Non-pigmented ciliary epithelial cell (primary cell): ENCODE measurements at places on chromosomes 12 and 14.

DNA sequence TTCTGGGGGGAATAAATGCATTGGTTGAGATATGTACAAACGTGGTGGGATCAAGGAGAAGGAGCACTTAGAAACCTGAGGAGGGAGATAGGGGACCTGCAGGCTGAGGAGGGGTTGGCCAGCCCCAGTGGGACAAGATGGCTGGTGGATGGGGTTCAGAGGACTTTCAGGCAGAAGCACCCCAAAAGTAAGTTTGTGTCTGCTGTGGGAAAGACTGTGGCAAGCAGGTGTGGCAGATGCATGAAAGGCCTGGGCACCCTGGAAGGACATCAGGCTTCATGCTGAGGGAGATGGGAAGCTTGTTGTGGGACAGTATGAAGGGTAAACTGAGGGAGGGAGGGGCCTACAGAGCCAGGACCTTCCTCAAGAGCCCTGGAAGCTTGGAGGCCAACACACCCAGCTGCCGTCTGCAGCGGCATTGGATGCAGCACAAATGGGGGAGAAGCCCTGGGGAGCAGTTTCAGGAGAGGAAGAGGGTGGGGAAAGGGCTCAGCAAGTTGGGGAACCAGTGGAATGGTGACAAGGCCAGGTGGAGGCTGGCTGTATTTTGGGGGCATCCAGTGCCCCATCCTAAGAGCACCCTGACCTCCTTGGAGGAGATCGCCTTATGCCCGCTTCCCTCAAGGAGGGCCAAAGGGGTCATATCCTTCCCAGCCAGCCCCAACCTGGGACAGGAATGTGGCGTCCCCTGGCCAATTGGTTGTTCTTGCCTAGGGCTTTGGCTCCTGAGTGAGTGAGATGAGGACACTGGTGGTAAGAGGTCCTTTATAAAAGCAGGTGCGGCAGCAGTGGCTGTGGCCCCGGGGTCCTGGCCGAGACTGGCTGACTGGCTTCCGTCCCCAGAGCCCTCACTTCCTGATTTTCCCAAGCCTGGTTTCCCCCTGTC, 20.7 kb downstream of the NFKBIA start:
- DNase-seq = no peak

DNA sequence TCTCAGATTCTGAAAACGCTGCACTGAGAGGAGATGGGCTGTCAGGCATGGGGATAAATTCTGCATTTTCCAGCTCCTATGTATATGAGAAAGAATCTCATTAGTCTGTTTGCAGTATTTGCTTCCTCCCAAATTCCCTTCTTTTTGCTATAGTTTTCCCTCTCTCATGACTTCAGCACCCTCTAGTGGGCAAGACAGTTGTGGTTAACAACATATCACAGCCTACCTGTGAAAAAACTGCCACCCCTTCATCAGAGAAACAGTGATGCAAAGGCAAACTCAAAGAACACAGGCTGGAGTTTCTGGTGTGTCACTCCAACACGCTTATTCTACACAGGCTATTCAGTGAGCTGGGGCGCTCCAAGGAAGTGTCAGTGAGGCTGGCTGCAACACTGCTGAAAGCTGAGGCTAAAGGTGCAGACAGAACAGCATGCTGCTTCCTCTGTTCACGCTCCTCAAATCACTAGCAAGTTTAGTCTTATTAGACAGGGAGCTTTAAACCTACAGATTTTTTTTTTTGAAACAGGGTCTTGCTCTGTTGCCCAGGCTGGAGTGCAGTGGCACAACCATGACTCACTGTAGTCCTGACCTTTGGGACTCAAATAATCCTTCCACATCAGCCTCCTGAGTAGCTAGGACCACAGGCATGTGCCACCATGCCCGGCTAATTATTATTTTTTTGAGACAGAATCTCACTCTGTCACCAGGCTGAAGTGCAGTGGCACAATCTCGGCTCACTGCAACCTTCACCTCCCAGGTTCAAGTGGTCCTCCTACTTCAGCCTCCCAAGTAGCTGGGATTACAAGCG, 19.3 kb downstream of the ZC2HC1C start:
- DNase-seq = no peak

DNA sequence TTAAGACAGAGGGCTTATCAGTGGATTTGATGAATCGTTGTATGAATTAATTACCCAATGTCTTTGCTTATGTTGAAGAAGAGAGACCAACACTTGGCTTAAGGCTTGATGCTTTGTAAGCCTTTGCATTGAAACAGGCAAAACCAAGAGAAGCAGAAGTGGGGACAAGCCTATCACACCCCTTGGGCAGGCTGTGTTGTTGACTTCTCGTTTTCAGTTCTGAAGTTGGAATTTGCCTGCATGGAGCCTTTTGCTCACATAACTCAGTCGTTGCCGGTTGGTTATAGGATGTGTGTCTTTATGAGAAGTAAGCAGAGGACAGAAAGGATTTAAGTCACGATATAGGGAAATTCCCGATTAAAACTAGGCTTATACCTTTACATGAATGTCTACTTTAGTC, 94.7 kb downstream of the CCDC92 start:
- no peak for DNase-seq

- DNase-seq = no peak
Observed at GRCh38 chr12:2779281-2779680, 15.5 kb upstream of the FKBP4 start.

DNA sequence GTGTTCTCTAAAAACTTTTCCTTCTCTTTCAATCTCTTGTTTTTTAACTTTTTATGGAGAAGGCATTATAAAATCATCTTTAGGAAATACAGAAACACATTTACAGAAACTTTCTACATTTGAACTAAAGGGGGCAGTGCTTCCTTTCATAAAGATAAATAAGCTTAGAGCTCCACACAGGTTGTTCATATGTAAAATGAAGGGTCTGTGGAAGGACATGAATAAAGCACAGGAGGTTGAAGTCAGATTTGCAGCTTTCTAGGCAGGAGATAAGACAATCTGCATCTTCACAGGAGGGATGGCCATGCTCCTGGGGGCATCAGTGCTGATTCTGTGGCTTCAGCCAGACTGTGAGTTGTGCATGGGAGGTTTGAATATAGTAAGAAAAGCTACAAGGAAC, 426.0 kb downstream of the DAD1 start:
- no peak for DNase-seq

DNA sequence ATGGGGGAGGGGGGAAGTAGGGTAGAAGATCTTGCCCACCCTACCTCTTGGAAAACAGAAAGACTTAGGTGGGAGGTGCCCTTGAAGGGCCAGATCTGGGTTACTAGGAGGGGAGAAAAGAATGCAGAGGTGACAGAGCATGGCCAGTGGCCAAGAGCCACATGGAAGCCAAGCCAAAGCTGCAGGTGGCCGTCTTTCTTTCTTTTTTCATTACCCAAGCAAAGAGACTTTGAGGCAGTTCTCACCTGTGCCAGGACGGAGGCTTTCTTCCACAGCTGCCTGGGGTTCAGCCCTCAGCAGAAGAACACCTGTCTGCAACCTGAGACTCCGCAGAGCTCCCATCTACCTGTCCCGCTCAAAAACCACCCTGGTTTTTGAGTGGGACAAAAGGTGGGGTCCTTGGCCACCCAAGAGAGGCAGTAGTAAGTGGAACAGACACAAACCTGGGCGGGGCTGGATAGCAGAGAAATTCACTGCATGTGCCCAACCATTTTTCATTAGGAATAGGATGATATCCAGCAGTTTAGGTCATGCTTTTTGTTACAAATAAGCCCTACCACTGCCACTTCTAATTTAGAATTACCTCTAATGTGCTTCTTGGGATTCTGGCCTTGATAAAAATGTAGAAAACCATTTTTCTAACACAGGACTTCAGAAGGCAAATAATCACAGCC, 116.5 kb downstream of the DYRK2 start:
- DNase-seq = no peak

DNA sequence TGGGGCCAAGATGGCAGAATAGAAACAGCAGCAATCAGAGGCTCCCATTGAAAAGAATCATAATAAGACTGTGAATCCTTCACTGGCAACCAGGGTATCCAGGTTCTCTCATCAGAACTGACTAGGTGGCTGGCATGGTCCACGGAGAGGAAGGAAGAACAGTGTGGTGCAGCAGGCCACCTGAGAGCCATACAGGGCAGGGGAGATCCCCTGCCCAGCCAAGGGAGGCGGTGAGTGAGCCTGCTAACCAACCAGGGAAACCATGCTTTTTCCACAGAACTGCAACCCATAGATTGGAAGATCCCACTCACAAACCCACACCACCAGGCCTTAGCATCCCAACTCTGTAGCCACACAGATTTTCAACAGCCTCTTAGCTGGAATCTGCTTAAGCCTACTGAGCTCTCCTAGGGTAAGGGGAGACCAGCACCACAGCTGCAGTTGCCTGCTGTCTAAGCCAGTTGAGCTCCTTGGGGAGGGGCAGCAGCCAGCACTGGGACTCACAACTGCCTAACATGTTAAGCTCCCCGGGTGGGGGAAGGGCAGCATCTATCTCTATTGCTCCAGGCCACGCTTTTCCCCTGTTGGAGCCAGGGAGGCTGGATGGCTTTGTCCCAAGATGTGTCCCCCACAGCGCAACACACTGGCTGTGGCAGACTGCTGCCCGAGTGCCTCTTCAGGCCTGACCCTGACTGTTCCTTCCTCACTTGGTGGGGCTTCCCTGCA, 342.6 kb upstream of the CCDC196 start:
- DNase-seq = no peak

- DNase-seq = no peak
Observed at GRCh38 chr12:108386709-108387360, 47.7 kb upstream of the CMKLR1 start.

DNA sequence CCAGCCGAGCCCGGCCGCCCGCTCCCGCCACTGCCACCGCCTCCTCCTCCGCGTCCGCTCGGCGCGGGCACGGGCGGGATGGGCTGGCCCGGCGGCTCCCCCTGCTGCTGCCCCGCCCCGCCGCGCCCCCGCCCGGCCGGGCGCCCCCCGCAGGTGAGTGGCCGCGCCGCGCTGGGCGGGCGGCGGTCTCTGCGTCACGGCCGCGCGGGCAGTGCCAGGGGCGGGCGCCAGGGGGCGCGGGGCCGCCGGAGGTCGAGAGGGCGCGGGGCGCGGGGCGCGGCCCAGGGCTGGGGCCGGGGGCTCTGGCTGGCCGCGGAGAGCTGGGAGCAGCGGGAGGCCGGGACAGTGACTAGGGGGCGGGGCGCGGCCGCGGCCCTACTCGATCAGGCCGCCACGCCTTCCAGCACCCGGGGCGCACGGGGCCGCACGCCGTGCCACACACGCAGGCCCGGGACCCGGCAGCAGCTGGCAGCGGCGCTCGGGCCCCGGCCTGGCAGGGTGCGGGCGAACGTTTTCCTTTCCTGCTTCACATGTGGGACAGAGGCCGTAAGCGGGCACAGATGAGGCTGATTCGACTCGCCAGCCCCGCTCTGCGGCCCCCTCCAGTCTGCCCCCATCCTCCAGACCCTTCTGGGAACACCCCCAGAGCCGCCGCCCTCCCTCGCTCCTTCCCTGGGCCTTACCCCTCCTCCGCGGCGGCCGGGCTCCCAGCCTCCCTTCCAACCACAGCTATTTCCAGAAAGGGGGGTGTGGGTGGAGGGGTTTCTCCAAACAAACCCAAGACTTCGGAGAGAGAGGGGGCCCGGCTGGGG, 2.4 kb upstream of the TNS2 start:
- DNase-seq = no peak

DNA sequence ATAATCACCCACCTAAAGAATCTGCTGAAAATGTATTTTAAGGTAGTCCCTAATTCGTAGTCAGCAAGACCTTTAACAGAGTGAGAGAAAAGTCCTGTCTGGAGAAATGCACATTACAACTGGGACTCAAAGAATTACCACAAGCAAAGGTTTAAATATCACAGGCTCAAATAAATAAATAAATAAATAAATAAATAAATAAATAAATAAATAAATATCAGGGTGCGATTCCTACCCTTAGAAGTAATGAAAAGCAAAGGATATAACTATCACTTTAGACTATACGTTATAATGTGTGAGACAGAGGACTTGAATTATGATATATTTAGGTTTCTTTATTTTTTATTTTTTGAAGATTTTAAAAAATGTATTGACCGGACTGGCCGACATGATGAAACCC, 522.5 kb upstream of the ATXN7L3B start:
- no peak for DNase-seq

DNA sequence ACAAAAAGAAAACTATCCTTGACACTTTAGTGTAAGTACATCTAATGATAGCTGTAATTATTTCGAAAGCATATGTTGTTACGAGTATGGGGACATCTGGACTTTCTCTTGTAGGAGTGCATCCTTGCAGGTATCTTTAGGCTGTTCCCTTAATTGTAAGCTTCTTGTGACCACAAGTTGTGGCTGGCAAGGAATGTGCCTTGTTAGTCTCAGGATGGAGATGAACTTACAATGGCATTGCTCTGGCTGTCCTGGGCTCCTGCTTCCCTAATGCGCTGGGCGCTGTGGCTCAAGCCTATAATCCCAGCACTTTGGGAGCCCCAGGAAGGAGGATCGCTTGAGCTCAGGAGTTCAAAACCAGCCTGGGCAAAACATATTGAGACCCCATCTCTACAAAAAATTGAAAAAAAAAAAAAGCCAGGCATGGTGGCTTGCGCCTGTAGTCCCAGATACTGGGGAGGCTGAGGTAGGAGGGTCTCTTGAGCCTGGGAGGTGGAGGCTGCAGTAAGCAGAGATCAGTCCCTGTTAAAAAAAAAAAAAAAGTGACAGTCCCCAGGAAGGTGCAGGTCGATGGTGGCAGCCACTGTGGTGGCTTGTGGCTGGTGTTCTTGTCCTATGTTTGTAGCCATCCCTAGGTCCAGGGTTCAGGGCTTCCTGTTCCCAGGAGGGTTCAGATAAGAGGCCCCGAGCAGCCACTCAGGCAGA, 23.7 kb upstream of the PPP1R13B start:
- DNase-seq = no peak

DNA sequence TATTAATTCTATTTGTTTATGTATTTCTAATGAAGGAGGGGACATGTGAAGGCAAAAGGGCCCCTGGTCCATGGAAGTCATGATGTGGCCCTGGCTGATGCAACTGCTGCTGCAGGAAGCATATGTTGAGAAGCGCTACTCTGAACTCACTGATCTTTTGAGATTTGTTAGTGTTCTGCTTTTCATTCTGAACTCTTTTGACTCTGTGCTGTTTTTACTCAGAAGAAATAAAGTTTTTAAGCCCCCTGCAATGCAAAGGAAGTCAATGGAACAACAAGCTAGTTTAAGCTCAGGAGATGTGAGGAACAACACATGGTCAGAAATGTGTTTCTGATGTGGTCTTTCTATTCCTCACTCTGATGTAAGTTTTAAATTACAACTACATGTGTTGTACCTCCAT, 88.9 kb upstream of the BTG1 start:
- no peak for DNase-seq
